ENCODE measurements at places on chromosomes 2 and 18.

DNA sequence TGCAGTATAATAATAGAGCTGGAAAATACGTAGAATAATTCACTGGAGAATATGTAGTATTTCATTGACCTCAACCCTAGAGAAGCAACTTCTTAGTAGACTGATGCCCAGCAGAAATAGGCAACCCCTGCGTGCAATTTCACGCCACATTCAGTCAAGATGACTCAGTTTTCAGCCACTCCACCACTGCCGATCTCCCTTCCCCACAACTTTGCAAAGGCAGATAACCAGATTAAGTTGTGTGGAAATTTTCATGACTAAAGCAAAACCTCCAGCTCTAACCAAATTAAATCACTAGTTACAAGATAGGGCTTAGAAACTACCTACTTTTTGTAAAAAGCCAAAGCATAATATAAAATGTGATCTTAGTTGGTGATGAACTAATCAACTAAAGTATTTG lies 63.3 kb upstream of the STK17B start:
- no peak for DNase-seq

- no peak for DNase-seq
Observed at GRCh38 chr18:61575419-61575818, 242.2 kb downstream of the CDH20 start.

DNA sequence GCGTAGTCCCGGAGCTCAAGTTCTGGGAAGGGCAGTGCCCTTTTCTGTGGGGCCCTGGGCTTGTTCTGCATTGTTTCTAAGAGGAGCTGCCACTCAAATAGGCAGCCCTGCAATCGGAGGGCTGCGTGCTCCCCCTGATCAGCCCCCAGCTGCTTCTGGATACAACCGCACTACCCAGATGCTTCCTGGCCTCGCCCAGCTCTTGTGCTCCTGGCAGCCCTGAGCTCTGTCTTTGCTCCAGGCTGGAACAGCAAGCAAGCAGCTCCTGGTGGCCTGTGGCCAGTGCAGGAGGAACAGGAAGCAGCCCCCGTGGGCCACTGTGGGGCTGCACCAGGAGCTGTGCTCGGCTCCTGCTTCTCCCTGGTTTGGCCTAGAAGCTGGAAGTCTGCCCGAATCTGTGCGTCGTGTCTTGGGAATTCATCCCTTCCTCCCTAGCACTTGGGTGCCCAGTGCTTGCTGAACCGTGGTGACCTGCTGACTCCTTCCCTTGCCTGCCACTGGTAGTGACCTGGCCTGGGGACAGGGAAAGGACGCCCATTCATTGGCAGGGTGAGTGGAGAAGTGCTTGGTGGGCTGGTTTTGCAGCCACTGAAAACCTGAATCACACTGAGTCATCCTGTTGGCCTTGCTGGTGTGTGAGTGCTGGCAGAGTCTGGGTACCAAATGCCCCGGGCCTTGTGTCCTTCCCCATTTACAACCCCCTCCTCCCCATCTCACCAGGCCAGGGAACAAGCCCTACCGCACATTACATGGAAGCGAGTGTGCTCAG lies 27.3 kb upstream of the NTSR2 start:
- no peak for DNase-seq

DNA sequence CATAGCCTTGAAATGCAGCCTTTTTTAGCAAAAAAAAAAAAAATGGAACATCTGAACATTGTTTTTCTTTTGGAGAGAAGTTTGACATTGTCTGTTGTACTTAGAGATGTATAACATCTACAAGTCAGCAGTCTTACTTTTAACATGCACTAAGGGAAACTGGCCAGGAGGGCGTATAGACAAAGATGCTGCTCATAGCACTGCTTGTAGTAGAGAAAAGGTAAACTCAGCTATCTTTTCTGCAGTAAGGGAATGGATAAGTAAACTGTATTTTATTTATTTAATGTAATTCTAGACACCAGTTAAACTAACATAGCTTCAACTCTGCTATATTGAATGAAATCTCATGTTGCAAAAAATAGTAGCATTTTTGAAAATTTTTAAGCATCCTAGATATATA lies 489.6 kb downstream of the PTPRM start:
- no peak for DNase-seq

GRCh38 chr2:5285872-5286769 lies 406.1 kb upstream of the SOX11 start:
- peak; percentile 25 for DNase-seq

- DNase-seq = no peak
Observed at GRCh38 chr2:120540719-120541552, 194.7 kb upstream of the GLI2 start.

DNA sequence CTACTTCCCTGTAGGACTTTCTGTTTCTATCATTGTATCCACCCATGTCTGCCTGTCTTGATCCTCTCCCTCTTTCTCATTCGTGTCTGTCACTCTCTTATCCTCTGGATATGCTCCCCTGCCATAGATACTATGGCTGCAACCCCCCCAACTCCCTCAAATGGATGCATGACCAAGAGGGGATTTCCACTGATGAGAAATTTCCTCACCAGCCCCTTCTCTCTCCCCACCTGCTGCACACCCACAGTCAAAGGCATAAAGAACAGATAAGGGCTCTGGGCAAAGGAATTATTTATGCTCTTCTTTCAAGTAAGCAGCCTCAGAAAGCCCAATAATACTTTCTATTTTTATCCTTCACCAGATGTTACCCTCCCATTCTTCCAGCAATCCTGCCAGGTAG lies 121.3 kb downstream of the FOXI3 start:
- DNase-seq = no peak

GRCh38 chr2:228417956-228418355 lies 236.5 kb upstream of the SPHKAP start:
- DNase-seq = no peak

GRCh38 chr2:187466129-187466792 lies 18.2 kb upstream of the CALCRL start:
- no peak for DNase-seq

DNA sequence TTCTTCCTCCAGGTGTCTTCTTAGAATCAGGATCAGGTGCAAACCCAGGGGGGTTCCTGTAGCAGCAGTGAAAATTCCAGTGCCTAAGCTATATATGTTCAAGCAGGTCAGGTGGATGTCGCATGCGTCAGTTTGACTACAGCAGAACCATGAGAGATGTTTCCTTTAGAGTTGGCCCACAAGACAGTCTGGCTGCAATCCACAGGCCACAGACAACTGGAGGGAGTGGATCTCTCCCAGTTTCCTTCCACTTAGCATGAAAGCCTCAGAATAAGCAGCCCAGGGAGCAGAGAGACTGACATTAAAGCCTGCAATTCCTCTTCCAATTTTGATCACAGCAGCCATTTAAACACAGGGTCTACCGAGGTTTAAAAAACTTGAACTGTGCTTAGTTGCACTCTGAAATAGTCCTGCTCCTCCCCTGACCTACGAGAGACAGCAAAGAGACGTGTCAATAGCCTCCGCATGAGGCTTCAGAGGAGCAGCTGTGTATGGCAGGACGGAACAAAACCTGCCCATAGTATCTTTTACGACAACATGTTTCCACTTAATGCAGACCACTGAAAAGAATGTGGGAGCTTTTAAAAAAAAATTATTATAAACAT lies 988 bp upstream of the KCNE4 start:
- DNase-seq = no peak

- DNase-seq = no peak
Observed at GRCh38 chr18:25136416-25137196, 215.4 kb downstream of the ZNF521 start.

- DNase-seq = no peak
Observed at GRCh38 chr2:120885321-120885720, 149.7 kb downstream of the GLI2 start.

- DNase-seq = no peak
Observed at GRCh38 chr18:79019881-79020280, 40.3 kb downstream of the SALL3 start.

DNA sequence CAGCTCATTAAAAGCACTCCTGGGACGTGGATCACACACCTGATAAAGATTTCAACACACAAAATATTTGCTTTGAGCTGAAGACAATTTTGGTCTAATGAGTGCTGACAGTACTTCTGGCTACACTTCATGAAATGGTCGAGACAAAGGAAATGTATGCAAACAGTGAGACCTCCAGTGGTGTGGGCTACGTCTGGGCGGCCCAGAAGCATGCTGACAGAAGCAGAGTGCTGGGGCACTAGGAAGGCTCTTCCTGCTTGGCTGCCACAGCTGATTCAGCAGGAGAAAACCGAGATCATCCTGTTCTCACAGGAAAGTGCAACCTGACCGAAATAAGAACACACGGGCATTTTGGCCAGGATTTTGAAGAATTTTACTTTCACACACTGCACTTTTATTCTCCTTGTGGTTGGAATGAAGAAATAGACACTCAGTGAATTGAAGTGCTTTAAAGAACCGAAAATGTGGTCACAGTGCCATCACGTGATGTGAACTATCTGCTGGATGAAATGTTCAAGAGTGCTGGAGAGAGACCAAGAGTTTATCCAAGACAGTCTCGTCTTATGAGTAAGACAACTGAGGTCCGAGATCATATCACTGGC lies 149.5 kb downstream of the CCBE1 start:
- DNase-seq = no peak

GRCh38 chr2:224438726-224439125 lies 36.8 kb upstream of the FAM124B start:
- DNase-seq = no peak

GRCh38 chr2:31318361-31319336 lies 84.7 kb downstream of the EHD3 start:
- DNase-seq = no peak

DNA sequence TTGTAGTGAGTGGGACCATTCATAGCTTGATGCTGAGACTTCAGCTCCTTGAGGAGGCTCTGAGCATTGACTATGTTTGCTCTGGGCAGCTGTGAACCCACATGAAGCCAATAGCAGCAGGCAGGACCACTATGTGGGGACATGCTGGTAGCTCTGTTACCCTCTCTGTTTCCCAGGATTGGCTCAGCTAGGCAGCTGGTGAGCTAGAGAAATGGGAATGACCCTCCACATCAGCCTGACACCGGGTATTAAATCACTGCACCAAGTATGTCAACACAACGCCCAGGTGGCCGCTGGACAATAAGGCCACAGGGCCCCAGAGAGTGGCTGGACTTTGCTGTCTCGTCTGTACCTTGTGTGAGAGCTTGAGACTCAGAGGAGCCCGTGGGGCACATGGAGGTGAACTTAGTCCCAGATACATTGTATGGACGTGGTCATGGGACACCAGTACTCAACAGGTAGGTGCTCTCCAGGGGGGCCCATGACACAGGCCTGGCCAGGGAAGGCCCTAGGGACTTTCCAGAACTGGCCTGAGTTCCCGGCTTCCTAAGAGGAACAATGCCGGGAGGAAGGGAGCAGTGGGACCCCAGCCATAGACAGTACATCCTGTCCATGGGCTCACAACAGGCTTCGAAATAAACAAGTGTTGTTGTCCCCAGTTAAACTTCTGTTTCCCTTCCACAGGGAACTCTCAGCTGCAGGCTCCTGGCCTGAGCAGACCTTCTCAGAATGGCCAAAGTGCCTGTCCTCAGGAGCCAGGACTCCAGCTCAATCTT lies 35.2 kb downstream of the HS1BP3 start:
- no peak for DNase-seq

DNA sequence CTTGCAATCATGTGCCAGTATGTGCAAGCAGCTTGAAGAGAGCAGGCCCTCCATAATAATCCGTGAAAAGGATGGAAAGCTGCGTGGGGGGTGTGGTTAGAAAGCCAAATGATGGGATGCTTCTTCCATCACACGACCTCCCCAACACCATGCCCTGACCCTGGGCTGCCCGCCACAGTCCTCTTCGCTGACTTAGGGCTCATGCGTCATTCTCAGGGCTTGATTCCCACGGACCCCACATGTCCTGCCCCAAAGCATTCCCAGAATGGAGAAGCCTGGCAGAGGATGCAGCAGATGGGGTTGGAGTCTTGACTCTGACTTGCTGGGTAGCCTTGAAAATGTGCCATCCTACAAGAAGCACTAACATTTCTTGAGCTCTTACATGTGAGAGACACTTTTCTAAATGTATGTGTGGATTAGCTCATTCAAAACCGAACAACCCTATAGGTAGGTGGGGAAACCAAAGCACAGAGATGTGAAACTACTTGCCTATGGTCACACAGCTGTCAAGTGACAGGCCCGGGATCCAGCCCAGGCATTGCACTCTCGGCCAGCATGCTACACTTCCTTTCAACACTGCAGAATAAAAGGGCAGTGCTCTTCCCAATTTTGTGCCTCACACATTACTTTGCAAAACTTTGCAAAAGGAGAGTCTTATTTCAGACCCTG lies 3.7 kb downstream of the TNS1 start:
- DNase-seq = no peak

DNA sequence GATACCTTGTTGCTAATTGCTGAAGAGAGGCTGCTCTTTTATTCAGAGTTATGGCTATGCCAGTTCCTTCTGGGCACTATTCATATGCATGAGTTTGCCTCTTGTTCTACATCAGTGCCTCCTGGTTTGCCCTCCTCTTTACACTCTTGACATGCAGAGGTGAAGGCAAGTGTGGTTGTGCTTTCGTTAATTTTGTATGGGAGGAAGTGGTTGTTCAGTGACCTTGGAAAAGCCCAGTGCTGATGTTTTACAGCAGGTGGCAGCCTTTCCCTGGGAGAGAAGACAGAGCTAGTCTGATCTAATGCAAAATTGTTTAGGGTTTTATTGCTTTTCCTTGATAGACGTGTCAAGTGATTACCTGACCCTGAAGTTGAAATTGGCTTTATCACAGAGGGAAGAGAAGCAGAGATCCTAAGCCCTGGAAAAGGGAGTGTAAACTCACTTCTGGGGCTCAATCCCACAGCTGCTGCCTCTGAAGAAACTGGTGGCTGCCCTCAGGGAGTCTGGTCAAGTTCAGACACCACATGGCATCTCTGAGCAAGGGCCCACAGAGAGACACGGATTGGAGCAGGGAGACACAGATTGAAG lies 30.5 kb upstream of the VPS54 start:
- peak; percentile 75 for DNase-seq

GRCh38 chr2:100767224-100767653 lies 52.7 kb upstream of the NPAS2 start:
- no peak for DNase-seq

GRCh38 chr18:41390309-41390708 lies 564.7 kb upstream of the PIK3C3 start:
- DNase-seq = no peak

GRCh38 chr2:167335541-167335992 lies 447.3 kb downstream of the XIRP2 start:
- no peak for DNase-seq

GRCh38 chr2:241313543-241314095 lies 1.9 kb downstream of the HDLBP start:
- no peak for DNase-seq

DNA sequence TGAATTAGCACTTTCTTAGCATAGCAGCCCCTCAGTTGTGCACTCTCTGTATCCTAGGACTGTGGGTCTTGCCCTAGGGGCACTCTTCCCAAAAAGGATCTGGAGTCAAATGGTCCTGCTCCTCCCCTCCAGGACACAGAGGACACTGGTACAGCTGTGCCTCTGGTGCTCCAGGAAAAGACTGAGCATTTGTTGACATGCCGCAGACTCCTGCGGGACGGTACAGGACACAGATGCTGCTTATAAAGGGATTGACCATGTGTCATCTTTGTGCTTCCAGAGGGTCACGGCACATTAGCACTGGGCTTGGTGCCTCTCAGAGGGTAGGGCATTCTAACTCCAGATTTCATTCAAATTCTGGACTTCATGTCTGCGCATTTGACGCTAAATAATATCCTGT lies 110.5 kb downstream of the KLF7 start:
- no peak for DNase-seq

- DNase-seq = no peak
Observed at GRCh38 chr2:215967590-215968378, 45.6 kb downstream of the MREG start.

All from DMS153 (cell line).